ENCODE measurements at places on chromosomes 6 and 20.

GRCh38 chr6:159998538-159998937 is 29.7 kb downstream of the IGF2R start:
- DNase-seq: no peak

DNA sequence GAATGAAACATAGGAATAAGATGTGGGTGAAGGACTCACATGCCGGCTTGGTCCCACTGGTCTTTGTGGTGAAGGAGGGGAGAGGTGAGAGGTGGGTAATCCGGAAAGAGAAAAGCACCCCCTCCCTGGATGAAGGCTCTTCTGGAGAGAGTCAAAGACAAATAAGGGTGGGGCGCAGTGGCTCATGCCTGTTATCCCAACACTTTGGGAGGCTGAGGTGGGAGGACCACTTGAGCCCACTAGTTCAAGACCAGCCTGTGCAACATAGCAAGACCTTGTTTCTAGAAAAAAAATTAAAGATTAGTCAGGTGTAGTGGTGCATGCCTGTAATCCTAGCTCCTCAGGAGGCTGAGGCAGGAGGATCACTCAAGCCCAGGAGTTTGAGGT is 3.1 kb downstream of the LTB start:
- DNase-seq: no peak

DNA sequence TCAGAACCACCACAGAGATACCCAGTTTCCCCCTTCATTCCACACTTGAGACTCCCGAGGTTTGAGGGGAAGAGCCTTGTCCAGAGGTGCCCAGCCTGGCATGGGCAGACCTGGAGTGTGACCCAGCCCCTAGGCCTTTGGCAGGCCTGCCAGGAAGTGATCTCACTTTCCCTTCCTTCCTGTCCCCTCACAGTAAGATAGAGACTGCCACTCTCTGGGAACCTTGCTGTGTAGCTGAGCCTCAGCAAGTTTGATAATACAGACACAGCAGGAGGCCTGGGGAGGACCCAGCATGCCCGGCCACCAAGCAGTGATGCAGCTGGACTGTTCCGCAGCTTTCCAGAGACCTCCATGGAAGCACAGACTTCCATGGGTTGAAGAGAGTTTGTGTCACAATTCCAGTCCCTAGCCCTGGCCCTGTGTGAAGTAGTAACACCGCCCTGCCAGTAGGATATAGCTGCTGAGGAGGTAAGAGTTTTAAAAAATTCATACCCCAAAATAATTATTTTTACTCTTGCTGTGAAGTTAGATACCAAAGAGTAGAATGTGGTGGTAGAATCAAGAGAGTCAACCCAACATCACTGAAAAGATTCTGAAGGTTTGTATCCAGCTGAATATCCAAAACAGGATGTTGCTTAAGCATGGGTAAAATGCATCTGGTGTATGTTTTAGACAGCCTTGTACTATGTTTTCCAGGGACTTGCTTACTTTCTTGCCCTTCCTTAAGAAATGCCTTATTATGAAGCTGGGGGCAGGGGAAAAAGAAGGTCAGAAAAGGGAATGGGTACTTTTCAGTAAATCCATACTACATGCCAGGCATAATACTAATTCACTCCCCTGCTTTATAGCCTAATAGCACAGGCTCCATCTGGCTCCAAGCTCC is 16.3 kb downstream of the PKIG start:
- no peak for DNase-seq

- DNase-seq: no peak
These were observed 62.0 kb upstream of the TENT5A start for GRCh38 chr6:81814370-81815076.

GRCh38 chr20:32072168-32072750 is 20.2 kb downstream of the HCK start:
- no peak for DNase-seq

DNA sequence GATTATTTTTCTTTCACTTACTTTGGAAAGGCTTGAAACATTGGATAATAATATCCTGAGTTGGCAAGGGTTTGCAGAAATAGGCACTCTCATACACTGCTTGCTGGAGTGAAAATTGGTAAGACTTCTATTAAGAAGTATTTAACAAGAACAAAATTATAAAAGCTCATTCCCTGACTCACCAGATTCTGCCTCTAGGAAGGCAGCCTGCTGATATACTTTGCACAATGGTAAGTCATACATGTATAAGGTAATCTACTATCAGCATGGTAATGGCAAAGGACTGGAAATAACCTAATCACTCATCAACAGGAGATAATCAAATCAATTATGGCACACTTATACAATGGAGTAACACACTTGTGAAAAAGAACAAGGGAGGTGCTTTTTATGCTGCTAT is 85.8 kb downstream of the PLCG1 start:
- no peak for DNase-seq
